NCI-H524 treated with DMSO at 0.1 percent for 48 hours (cell line): ENCODE measurements at places on chromosomes 3 and 15.

DNA sequence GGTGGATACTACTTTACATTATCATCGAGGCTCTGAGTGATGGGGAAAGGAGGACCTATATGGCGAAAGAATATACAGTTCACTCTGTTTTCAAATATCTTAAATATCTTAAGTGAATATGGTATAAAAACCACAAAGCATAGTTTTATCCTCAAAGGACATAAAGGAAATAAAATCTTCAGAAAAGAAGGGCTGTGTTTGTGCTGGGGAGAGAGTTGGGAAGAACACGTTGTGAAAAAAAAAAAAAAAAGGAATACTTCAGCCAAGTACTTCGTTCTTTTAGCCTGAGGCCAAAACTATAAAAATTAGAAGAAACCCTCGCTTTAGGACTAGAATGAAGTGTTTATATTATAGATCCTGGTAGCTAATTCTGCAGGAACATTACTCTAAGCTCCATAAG is 10.2 kb upstream of the TMEM212 start:
- DNase-seq: no peak

GRCh38 chr3:189289251-189289650 is 117.5 kb downstream of the TPRG1 start:
- DNase-seq: no peak

- DNase-seq: no peak
These were observed 318.6 kb upstream of the LRRFIP2 start for GRCh38 chr3:37492977-37493471.

GRCh38 chr15:88028024-88028423 is 228.5 kb downstream of the NTRK3 start:
- no peak for DNase-seq

DNA sequence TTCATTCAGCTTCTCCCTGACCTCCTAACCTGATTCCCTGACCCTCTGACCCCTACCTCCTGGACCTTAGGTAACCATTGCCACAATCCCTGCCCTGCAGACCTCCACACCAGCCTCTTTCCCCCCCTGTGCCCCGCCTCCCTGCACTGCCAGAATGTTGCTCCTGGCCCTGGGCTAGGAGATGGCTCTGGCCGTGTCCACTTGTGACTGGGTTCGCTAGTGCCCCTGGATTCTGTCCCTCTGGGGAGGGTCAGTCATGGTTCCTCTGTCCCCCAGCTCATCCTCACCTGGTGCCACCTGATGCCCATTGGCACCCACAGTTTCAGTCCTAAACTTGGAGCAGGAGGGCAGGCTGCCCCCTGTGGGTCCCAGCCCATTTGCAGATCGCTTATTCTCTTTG is 56.2 kb upstream of the PRR23E start:
- DNase-seq: no peak

GRCh38 chr15:43107751-43108150 is 1.9 kb upstream of the UBR1 start:
- DNase-seq: no peak

DNA sequence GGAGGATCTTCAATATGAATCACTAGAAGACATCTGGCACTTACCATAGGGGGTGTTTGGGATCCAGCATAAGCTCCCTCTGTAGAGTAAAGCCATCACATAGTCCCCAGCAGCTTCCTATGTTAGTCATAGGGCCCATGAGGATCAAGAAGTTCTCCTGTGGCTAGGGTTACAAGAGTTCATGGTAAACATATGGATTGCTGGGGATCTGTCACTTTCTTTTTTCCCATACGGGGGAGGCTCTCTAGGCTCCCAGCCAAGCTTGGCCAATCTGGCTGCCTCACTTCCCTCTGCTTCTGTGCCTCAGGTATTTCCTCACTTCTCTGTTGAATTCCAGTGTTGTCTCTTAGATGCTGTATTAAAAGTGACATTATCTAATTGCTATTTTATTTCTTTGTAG is 597.9 kb downstream of the PDCD6IP start:
- DNase-seq: peak; percentile 97

GRCh38 chr3:3675801-3676200 is 123.4 kb upstream of the LRRN1 start:
- no peak for DNase-seq

GRCh38 chr3:66625505-66626216 is 124.8 kb upstream of the LRIG1 start:
- no peak for DNase-seq

DNA sequence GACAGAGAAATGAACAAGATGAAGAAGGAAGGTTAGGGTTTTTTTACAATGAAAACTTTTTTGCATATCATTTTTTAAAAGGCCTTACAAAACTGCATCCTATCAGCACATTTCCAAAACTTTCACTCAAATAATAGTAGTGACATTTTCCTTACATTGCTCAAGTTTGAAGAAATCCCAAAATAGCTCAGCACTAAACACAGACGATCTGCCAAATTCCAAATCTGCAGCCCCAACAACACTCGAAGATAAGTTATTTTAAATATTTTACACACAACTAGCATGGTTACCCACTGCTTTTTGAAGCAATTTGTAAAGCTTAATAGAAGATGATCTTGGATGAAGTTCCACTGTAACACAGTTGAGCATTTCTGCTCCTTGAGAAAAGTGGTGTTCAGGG is 535.6 kb upstream of the ALCAM start:
- DNase-seq: no peak
